ENCODE measurements at places on chromosomes 16 and 17.
A peak's percentile ranks its signal among the peaks of the same experiment; 100 is the strongest.

GRCh38 chr17:45432405-45433158, at the start of gene ARHGAP27:
Gene ARHGAP27, minus strand, starts transcription at chr17:45432870. Its CDS starts 2,591 bp downstream, at chr17:45430279.
- DNase-seq, result no peak

- no peak for DNase-seq
These were observed 33.0 kb downstream of the TEKT5 start for GRCh38 chr16:10661737-10662136.

DNA sequence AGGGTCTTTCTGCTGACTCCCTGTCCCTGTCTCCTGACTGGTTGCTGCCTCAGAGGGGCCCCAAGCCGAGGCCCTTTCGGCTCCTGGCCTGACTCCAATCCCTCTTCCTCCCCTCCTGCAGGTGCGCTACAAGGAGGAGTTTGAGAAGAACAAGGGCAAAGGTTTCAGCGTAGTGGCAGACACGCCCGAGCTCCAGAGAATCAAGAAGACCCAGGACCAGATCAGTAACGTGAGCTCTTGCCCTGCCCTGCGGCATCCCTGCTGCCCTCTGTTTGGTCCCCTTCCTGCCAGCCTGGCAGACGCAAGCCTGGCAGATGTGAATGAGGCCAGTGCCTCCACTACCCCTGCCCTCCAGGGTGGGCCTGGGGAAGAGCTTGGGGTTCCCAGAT, 27.1 kb upstream of the LASP1NB start:
- no peak for DNase-seq

DNA sequence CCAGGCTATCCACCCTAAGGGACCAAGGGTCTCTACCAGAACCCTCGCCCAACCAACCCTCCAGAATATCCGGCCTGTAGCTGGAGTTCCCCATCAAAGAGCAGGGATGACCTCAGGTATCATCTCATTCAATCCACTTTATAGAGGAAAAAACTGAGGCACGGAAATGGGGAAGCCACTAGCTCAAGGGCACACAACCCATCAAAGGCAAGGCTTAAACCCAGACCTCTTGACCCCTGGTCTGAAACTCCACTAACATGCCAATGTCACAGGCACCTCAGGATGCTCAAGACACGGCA, 1.6 kb downstream of the TBC1D10B start:
- no peak for DNase-seq

GRCh38 chr16:5928476-5929065, 831.0 kb upstream of the EEF2KMT start:
- DNase-seq, result no peak

- DNase-seq, result no peak
These were observed 43.3 kb upstream of the CDH13 start for GRCh38 chr16:82583422-82583821.

- DNase-seq, result no peak
These were observed 13.8 kb upstream of the SPOP start for GRCh38 chr17:49691677-49692191.

- no peak for DNase-seq
These were observed 388 bp downstream of the RHBDL3 start for GRCh38 chr17:32266051-32266388.

DNA sequence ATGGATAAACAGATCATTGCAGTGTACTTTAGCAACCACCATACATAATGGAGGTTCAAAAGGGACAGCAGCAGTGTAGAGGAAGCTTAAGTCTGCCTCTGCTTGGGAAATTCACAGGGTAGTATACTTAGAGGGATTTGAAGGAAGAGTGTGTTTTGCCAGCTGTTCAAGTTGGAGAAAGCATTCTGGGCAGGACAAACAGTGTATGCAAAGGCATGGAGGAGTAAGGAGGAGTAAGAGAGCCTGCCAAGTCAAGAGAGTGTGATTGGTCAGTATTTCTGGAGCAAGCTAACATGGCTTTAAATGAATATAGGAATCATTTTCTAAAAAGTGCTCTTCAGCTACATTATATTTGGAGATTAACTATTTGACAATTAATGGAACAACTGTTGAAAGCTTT, 22.9 kb upstream of the PHAF1 start:
- no peak for DNase-seq

GRCh38 chr16:84378099-84378498, 9.8 kb downstream of the ATP2C2 start:
- no peak for DNase-seq

DNA sequence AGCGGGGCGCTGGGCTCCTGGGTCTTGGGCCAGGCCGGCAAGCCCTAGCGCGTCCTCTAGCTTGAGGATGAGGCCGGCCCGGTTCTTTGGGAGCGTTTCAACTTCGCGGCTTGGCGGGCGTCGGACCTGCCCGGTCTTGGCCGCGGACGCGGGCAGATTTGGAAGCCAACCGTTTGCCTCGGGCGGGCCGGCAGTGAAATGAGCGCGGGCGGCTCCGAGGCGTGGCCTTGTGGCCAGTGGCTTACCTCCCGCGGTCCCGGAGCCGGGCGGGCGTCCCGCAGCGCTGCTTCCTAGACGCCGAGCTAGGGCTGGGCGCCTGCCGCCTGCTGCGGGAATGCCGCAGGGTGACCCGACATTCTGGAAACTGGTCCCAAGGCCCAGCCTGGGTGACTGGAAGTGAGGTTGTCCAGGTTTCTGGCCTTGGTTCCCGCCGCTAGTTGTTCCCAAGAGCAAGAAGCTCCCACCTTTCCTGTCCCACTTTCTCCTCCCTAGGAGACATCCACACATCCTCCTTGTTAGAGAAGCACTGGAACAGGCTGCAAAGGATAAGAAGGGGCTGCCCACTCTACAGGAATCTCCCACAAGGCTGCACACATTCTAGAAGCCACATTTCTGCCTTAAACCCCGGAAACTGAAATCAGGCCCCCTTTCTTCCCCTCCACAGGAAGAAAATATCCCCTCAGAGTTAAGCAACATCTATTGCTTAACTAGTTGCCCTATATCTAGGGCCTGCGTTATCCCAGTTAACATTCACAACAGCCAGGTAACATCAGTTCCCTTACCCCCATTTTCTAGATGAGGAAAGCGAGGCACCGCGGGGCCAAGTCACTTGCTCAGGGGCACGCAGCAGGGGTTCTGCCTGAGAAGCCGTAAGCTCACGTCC, 4.5 kb upstream of the CBX8 start:
- no peak for DNase-seq

- no peak for DNase-seq
These were observed 1.1 kb downstream of the IFT20 start for GRCh38 chr17:28334171-28334570.

DNA sequence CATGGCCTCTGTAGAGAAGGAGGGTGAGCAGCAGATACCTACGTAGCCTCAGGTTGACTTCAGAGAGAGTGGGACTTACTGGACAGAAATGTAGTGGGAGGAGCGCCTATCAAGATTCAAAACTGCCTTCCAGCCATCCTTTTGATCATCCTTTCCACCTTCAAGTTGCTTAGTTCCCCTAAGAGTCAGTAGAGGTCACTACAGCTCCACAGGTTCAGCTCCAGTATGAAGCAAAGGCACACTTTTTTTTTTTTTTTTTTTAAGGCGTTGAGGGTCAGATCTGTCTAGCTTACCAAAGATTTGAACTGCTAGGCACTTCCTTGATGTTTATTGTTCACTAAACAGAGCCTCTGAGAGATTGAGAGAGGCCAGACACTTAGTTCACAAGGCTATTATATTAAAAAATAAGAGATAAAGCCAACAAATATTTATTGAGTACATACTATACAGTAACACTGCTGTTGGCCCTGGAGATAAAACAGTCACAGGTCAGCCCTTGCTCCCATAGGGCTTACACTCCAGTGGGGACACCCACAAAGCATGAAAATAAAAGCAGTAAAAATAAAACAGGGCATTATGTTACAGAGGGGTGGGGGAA, 3.1 kb downstream of the RNF227 start:
- no peak for DNase-seq

DNA sequence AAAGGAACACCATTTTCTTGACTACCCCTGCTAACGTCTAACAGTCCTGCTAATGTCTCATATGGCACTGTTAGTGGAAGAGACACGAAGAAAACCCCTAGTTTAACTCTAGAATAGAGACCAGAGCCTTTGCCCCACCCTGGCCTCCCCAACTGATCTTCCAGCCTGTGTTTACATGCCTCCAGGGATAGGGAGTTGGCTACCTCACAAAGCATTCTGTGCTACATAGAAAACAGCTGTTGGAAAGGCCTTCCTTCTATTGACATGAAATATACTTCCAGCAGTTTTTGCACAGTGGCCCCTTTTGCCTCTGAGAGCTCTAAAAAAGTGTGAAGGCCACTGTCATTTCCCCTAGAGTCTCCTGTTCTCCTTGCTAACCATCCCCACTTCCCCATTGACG, 73.1 kb downstream of the ASIC2 start:
- no peak for DNase-seq

GRCh38 chr17:51852603-51853002, 305.9 kb downstream of the CA10 start:
- no peak for DNase-seq

GRCh38 chr16:12215277-12216105, 239.0 kb downstream of the SNX29 start:
- no peak for DNase-seq

DNA sequence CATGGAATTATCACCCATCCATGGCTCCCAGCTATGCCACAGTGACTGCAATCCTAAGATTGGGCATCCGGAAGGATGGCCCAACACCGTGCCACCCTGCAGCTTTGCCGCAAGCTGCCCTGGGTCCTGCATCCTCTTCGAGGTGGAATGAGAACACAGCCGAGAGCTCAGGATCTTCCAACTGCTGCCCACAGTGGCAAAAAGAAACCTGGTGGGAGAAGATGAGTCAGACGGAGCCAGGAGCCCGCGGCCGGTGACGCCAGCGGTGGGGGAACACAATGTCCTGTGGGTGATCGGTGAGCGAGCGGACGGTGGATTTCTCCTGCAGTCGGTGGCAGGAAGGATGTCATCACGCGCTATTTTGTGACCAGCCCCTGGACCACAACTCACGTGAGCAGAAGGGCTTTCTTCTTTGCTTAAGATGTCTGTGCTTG, 20.1 kb downstream of the CD7 start:
- DNase-seq, result peak; percentile 79

- DNase-seq, result no peak
These were observed 8.9 kb downstream of the CIBAR2 start for GRCh38 chr16:85103114-85104079.

- no peak for DNase-seq
These were observed 819.9 kb downstream of the KCNJ2 start for GRCh38 chr17:70989280-70989679.

DNA sequence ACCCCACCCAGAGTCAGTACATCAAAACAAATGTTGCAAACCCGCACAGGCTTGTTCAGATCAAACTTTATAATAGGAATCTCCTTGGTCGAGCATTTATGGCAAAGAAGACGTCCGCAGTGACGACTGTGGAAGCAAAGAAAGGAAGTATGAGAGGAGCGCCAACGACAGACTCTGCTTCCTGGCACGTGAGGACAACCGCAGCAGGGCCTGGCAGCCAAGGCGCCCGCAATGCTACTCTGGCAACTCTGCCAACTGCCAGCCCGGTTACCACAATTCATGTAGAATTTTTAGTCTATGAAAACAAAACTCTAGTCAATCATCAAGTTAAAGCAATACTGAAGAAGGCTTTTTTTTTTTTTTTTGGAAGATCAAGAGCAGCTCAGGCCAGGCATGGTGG, 24.8 kb downstream of the CYB5D2 start:
- DNase-seq, result no peak

DNA sequence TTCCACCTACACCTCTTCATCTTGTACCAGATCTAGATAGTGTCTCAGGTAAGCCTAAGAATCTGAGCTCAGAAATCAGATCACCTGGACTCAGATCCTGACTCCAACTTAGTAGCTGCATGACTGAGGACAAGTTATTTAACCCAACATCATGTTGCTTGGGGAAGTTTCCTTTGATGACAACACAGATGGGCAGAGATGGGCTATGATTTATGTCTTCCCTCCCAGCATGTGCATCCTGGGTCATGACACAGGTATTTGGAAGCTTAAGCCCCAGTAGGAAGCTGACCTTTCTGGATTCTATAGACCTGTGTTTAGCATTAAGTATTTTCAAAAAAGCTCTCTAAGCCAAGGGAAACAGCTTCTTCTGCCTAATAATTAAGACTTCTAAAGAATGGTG, 12.4 kb upstream of the HEATR6 start:
- DNase-seq, result no peak

DNA sequence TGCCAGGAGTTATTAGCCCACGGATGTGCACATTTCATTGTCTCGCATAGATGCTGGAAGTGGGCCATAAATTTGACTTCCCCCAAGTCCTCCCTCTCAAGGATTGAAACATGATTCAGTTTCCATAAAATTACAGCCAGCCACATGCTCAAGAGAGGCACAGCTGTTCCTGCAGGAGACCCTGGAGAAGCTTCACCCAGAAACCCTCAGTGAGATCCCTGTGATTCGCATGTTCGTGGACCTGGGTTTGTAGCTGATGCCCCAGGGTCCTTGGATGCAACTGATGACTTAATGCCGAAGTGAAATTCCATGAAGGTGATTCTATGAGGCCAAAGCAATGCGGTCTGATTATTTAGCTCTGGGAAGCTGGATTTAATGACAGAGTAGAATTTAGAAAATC, 24.7 kb upstream of the AQP8 start:
- DNase-seq, result no peak

DNA sequence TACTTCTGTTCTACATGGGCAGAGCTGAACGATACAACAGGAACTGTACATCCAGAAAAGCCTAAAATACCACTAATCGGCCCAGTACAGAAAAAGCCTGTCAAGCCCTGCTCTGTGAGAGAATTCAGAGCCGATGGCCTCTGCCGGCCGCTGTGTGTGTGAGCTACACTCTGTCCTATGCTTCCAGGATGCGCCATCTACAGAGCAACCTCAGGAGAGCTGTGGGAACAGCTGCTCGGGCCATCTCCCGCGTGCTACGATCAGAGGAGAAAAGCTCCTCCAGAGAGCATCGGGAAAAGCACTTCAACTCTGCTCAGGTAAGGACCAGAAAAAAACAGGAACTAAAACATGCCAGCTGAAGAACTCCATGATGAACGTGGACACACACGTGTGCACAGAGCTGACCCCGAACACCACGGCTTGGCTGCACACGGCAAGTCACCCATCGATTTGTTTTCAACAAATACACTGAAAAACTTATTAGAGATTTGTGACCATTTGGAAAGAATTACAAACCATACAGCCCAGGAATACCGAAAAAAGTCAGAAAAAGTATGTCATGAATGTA, 115.9 kb downstream of the ANKRD11 start:
- no peak for DNase-seq

- DNase-seq, result no peak
These were observed 35.6 kb downstream of the CLEC16A start for GRCh38 chr16:10979717-10980601.

DNA sequence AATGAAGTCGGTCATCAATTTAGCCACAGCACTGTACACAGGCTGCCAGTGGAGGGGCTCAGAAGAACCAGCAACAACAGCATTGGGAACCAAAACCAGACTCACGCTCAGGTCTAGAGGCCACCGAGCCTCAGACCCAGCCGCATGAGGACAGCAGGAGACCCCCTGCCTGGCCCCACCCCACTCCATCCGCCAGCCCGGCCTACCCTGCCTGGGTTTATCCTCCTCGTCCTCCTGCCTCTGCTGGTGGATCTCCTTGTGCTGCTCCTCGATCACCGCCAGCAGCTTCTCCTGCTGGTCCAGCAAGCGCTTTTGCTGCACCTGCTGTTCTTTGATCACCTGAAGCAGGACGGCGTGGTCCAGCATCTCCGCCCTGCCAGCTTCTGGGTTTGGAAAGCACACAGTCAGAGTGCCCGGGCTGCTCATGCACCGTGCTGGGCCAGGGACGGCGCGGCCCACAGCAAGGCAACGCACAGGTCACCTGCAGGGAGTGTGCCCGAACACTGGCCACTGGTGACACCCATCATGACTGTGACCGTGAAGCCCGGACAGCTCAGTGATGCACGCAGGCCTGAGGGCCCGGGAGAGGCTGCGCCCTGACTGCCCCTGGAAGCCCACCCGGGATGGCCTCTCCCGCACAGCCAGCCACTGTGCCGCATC, 7.7 kb downstream of the NDUFAF8 start:
- no peak for DNase-seq
